Stimulated activated CD8-positive, alpha-beta memory T cell treated with anti-CD3 and anti-CD28 coated beads, Interleukin-4, amount 100 ng/mL, for 24 hours (primary cell): ENCODE measurements at places on chromosomes 12 and 14.

GRCh38 chr12:90611891-90612290, 343.1 kb downstream of the CCER1 start:
- DNase-seq: no peak

- no peak for DNase-seq
These were observed 29.7 kb downstream of the ZFP36L1 start for GRCh38 chr14:68762953-68763764.

GRCh38 chr14:97253756-97254155, 456.6 kb downstream of the VRK1 start:
- DNase-seq: no peak

DNA sequence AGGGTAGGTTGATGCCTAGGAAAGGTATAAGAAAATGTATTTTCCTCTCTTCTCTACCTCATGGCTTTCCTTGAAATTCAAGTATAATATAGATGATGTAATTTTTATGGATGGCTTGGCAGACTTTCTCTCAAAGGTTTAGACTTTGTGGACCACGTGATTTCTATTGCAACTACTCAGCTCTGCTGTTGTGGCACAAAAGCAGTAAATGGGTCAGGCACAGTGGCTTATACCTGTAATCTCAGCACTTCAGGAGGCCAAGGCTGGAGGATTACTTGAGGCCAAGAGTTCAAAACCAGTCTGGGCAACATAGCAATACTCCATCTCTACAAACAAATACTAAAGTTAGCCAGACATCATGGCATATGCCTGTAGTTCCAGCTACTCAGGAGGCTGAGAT, 22.0 kb downstream of the SRP54 start:
- DNase-seq: no peak

- no peak for DNase-seq
These were observed 526 bp downstream of the MLXIP start for GRCh38 chr12:122079033-122079531.

- no peak for DNase-seq
These were observed 918.7 kb downstream of the AACS start for GRCh38 chr12:125983784-125984500.

- DNase-seq: no peak
These were observed 2.8 kb downstream of the FBXL14 start for GRCh38 chr12:1591543-1591942.

GRCh38 chr12:68959143-68959858, 26.3 kb upstream of the CPM start:
- no peak for DNase-seq

GRCh38 chr12:51630256-51630880, 39.3 kb downstream of the SCN8A start:
- no peak for DNase-seq

DNA sequence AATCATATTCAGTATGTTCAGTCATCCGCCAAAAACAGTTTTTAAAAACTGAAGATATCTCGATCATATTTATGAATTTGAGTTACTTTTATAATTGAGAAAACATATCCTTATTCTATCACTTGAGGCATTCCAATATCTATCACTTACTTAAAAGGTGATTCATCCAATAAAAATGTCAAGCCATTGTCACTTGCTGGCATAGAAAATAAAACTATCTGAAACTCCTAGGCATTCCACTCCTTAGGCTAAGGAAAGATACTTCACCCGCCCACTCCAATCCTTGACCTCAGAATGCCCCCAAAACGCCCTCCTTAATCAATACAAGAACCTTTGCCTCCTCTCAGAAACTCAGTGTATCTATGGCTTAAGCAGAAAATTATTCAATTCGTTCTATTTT, 51.3 kb upstream of the AMIGO2 start:
- DNase-seq: no peak

DNA sequence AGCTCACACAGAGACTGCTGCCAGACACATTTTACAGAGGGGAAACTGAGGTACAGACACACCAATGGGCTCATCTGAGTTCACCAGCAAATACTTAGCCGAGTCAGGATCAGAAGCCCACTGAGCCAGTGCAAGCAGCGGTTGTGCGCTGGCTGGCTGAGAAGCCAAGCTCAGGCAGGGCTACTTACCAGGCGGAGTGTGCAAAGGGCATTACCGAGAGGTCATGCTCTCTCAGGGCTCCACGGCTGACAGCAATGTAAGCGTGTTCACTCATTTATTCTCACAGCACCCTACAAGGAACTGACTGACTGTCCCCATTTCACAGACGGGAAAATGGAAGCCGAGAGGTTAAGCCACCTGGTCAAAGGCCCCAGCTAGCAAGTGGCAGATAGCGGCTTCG, 63.7 kb downstream of the RFLNA start:
- DNase-seq: no peak

GRCh38 chr12:26185532-26186320, 9.6 kb upstream of the SSPN start:
- DNase-seq: no peak

- no peak for DNase-seq
These were observed 75.1 kb downstream of the NRXN3 start for GRCh38 chr14:78245238-78245637.

DNA sequence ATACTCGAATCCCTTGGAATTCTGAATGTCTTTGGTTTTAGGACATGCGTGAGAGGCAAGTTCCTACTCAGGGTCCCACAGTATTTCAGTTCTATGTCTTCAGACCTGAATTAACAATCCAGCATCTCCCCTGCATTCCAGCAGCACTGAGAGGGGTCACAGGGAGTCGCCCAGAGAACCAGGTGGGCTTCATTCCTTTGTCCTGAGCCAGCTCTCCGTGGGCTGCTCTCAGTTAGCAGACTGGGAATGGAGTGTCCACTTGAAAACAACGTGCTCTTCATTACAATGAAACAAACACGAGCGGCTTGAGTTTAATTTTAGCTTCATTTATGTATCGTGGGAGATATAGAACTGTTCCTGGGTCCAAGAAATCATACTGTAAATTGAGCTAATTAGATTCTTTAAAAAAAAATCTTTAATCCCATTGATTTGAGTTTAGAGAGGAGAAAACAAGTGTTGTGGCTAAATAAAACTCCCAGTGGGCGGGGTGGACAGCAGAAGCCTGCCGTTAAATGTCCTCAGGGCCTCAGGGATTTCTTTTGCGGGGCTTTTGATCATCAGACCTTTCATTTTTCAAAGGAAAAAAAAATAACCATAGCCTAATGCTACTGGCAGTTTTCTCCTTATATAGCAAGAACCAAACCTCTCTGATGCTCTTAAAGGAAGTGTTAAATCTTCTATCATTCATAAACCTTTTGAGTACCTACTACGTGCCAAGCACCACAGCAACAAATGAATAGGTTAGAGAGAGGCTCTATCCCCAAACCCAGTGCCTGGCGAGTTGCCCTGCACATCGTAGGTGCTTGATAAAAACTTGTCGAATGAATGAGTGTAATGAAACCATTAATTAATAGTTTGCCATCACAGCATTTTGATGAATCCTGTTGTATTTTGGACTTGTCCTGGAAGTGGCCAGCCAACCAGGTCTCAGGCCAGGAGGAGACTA, 140.4 kb downstream of the CHST11 start:
- no peak for DNase-seq

- no peak for DNase-seq
These were observed 71.6 kb downstream of the PDE6H start for GRCh38 chr12:15044471-15044870.

DNA sequence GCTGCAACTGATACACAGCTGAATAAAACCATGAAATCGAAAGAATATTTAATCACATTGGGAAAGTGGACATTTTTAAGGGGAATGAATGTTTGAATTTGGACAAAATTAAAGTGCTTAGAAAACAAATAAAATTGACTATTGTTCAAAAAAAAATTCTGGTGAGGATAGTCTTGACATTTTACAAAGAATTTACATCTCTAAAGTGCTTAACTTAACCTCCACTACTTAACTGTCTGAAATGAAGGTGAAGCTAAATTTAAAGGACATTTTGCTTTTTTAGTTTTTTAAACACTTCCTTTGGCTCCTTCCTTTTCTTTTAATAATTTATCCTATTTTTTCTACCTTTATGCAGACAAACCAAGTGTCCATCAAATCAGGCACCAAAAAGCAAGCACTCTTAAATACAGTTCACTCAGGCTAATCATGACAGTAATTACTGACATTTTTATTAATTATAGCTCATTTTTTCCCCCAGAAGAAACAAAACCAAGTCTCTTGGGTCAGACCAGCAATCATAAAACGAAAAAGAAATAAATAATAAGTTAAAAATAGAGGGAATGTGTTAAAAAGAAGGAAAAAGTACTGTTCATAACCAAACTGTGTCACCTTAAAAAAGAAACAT, 5.7 kb upstream of the CCND2 start:
- no peak for DNase-seq

- no peak for DNase-seq
These were observed 142.3 kb downstream of the PCNX1 start for GRCh38 chr14:71049435-71050133.

- no peak for DNase-seq
These were observed 123.0 kb downstream of the SLC38A4 start for GRCh38 chr12:46702581-46703344.

- no peak for DNase-seq
These were observed 7.7 kb downstream of the KCNH3 start for GRCh38 chr12:49546481-49546880.

DNA sequence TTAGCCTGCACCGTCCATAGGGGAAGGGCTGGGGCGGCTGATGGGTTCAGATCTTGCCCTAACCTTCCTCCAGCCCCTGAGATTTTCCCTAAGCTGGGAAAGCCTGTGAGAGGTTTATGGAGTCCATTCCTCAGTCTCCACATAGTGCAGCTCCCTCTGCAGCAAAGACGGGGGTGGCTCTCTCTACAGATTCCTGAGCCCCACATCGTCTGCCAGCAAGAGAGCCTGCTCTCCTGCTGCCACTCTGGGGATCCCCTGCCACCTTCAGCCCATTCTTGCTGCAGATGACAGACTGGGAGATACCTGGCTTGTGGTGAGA, 3.1 kb downstream of the SMIM41 start:
- no peak for DNase-seq

DNA sequence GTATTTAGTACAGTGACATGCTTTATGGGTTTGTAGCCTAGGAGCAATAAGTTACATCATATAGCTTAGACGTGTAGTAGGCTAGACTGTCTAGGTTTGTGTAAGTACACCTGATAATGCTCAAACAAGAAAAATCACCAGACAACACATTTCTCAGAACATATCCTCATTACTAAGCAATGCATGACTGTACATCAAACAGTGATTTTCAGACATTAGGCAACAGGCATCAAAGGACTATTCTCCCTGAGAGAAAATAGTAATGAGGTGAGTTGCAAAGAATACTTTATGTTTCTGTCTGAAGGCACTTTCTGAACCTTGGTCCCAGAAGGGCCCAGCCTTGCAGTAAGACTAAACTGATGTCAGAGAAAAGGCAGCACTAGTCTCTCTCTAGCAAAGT, 48.4 kb upstream of the SYT10 start:
- DNase-seq: no peak

DNA sequence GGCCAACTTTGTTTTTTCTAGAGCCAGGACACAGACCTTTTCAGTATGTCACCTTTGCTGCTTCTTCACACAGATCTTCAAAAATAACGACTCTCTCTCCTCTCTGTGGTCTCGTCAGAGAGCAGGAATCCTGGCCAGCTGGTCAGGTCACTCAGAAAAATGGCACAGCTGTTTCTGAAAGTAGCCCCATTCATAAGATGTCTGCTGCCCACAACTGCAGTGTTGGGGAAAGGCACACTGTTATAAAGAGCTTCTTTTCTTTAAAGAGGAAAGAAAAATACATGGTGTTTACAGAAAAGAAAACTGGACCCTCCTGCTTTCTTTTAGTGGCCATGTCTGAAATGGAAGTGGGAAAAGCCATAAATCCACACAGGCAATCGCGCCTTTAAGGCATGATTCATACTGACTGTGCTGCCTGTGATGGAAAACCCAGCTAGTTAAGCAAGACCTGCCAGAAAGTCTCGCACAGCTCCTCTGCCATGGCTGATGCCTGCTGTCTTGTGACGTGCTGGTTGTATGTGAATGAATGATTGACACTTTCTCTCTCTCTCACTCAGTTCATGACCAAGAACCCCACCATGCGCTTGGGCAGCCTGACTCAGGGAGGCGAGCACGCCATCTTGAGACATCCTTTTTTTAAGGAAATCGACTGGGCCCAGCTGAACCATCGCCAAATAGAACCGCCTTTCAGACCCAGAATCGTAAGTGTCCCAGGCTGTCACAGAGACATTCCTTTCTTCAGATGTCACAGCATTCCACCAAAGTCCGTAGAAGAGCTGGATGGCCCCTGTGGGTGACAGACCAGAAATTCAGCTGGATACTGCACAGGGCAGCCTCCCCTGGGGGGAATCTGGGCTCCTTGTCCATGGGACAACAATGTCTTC, 147.9 kb upstream of the HIF1A start:
- no peak for DNase-seq

GRCh38 chr14:101959277-101959676, 5.1 kb upstream of the DYNC1H1 start:
- no peak for DNase-seq

DNA sequence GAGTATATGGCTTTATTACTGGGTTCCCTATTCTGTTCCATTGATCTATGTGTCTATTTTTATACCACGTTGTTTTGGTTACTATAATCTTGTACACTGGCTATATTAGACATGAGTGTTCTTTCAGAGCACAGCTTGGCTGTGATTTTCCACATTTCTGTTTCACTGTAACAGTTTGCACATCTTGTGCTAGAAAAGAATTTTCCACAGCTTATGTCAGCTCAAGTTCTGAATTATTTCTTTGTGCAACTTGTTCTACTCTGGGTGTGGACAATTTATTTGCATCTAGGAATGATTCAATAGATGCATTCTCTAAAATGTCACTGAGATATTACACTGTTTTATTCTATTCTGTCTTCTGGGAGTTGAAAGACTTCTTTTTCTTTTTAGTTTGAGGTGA, 28.4 kb upstream of the OR5AU1 start:
- no peak for DNase-seq

DNA sequence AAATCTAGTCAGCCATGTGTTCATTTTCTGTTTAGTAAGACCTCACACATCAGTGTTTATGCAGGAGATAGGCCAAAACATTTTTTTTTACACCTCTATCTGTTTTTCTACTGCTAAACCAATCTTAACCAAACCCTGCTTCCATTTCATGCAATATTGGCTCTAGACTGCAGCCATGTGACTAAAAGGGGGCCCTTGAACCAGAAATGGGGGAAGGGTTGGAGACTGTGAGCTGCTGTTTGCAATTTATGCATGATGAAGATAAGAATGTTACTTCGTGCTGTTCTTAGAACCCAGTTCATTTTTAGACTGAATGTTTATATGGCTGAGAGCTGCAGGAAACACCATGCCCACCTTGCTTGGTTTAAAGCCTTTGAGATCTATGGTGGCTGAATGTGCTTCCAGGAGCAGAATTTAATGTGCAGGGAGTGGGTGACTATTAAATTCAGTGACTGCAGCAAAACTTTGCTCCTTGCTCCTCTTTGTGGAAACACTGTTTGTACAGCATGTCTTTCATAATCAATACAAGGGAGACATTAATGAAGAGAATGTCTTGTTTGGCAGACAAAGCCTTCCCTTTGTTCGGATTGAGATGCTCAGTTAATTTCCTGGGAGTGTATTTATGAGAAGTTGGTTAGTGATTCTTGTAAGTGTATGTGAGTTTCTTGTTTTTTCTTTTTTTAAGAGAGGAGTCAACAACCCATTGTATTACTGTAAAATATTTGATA, 53.6 kb downstream of the CHST11 start:
- no peak for DNase-seq
